ENCODE measurements at places on chromosomes 11 and 22.

GRCh38 chr11:67442504-67443404 is 522 bp downstream of the CORO1B start:
- no peak for DNase-seq

DNA sequence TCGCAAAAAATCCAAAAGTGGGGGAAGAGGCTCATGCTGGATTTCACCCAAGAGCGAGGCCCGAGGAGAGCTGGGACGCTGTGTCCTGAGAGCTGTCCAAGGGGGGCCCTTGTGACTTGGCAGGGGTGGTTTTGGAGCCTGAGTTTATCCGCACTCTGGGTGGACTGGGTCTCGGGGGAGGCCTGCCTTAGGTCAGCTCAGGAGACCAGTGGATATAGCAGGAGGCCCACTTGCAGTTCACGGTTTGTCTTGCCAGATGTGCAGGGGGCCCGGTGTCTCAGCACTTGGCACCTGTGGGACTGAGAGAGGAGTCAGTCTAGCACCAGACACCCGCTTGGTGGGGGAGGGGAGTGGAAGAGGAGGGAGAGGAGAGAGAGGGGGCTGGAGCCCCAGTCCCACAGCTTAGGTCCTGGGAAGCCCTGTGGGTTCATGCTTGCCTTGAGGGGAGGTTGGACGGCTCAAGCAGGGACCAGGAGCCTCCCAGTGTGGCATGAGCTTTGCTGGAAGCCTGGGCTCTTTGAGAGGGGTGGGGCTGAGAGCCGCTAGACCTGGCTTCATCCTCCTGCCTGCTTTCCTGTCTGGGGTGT is 33.4 kb downstream of the PARVB start:
- DNase-seq, result no peak

DNA sequence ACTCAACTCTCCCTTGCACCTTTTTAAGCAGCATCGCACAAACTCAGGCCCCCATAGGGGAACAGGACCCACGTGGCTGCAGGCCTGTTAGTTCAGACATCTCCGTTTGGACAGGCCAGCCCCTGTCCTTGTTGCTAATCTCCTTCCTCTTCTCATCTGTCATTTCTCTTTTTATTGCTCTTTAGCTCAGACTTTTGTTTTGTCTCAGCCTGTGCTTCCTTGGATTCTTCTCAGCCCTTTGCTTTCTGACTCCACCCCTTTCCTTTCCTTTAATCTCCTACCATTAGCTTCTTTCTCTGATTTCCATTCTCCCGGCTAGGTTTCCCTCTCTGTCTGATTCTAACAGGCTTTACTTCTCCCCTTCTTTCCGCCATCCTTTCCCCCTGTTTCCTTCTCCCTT is 68.7 kb downstream of the SCN3B start:
- DNase-seq, result no peak

DNA sequence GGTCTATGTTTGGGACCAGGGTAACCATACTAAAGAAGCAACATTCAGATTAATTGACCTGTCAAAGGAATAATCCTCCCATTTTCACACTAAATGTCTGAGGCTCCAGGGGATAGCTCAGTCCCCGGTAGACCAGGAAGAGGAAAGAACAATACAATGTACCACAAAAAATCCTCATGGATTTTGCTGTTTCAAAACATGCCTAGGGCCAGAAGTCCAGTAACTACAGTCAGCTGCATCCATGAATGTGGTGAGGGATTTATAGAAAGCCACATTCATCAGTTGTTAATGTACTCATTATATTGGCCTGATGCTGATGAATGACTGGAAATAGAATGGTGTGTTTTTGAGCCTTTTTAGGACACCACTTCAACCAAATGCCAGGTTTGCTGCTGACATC is 6.9 kb upstream of the ETS1 start:
- DNase-seq, result no peak

DNA sequence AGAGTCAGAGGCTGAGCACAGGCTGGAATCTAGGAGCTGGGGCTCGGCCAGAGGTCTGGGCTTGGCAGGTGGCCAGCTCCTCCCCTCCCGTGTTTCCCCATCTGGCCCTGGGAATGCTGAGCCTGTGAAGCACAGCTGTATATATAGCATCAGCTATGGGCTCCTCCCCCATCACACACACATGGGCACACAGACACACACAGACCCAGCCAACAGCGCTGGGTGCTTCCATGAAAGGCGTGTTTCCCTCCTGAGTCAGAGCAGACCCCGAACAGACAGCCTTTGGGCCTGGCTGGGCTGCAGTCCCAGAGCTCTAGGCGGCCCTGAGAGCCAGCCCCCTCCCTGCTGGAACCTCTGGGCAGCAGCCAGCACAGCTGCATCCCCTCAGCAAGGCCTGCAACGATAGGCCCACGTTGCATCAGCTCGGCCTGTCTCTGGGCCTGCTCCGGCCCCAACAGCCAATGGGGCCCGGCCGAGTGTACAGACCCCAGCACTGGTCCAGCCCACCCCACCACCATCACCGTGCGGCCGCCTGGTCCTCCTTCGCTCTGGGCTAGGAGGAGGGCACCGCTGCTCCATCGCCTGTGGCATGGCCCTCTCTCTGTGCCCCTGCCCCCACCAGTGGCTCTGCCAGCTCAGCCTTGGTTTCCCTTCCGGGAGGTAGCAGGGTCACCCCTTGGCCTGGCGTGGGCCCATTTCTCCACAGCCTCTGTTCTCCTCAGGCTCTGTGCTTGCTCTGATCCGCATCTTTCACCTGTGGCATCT is 7.6 kb upstream of the SERPINH1 start:
- DNase-seq, result no peak

GRCh38 chr22:49783036-49783746 is 44.5 kb downstream of the BRD1 start:
- no peak for DNase-seq

- DNase-seq, result no peak
These were observed 131.2 kb upstream of the PARVA start for GRCh38 chr11:12246147-12246546.

DNA sequence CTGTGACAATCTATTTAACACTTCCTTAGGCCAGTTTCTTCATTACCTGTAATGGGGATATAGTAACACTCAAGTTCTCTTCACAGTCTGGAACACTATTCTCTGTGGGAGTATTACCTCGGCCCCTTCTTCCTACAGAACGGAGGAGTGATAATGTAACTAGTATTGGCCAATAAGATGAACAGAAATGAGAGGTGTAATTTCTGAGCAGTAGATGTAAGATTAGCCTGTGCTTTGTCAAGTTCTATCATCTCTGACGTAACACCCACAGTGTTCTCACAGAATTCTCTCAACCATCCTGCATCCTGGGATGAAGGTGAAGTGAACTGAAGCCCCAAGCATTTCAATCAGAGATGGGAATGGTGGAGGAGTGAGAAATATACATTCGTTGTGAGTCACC is 65.2 kb upstream of the TOP3B start:
- DNase-seq, result no peak

GRCh38 chr22:29393019-29393608 is 4.7 kb upstream of the AP1B1 start:
- DNase-seq, result no peak

- no peak for DNase-seq
These were observed 119.6 kb upstream of the IGLL5 start for GRCh38 chr22:22767876-22768602.

DNA sequence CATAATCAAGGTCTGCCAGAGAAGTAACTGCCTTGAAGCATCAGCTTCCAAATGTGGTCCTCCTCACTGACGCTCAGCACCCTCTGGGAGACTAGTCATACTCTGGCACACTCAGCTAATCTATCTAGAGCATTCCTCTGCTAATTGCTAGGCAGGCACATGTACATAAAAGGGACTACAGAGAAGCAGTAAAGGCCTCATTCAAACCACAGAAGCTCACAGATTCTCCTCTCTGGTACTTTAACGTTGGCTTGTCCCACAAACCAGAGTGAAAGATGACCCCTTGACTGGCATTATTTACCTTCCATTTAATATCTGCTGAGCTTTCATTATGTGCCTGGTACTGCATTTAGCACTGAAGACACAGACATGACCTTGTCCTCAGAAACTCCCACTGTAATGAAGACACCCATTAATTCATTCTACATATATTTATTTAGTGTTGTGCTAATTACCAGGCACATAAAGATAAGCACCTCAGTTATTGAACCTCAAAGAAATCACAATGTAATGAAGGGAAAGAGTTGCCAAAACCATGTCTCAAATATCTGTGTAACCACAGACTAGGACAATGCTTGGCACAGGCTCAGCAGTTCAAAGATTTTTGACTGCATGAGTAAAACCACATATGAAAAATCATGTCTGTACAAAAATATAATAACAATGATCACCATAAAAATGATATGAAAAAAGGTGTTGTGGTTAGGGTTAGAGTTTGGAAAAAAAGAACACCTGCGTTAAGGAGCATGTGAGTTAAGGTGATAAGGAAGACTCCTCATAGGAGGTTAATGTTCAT is 550.4 kb downstream of the DLG2 start:
- DNase-seq, result no peak

DNA sequence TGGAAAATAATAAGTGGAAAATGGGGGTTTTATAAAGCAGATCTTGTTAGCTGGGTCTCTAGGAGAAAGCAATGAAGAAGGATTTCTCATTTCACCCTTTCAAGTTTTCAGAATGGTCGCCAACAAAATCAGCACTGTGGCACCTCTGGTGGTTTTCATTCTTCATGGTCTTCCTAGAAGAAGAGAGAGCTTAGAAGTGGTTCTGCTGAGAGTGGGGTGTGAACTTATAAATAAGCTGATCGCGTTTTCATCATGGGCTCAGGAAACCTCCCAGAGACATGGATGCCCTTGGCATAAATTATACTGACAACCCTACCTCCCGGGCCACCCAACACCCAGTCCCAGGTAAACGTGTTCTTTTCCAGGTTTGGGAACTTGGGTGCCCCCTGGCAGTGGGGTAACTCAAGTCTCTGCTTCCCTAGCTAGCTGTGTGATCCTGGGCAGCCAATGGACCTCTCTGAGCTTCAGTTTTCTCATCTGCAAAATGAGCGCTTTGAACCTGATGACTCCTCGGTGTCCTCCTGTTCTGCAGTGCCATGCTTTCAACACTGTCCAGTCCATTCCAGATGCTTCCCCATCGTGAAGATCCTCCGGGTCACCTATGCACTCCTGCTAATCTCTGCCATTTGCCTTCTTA is 72.6 kb upstream of the GRAMD1B start:
- no peak for DNase-seq

GRCh38 chr11:74680703-74681531 is 50.3 kb downstream of the CHRDL2 start:
- DNase-seq, result no peak

- DNase-seq, result no peak
These were observed 43.0 kb upstream of the NTM start for GRCh38 chr11:131327421-131327820.

DNA sequence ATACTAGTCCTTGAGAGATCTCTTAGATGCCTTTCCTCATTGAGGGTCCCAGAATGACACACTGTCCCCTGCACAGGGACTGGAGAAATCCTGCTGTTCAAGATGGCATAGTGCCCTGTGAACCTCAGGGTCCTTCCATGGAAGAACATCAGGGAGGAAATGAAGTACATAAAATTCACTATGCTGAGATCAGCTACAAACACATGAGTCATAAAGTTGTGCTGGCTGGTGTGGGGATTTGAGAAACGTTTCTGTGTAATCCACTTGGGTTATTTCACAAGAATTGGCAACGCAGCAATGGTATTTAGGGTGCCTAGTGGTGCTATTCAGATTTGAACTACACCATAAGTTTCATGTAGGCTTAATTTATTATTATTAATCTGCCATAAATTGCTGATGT is 174.4 kb downstream of the MAML2 start:
- no peak for DNase-seq

DNA sequence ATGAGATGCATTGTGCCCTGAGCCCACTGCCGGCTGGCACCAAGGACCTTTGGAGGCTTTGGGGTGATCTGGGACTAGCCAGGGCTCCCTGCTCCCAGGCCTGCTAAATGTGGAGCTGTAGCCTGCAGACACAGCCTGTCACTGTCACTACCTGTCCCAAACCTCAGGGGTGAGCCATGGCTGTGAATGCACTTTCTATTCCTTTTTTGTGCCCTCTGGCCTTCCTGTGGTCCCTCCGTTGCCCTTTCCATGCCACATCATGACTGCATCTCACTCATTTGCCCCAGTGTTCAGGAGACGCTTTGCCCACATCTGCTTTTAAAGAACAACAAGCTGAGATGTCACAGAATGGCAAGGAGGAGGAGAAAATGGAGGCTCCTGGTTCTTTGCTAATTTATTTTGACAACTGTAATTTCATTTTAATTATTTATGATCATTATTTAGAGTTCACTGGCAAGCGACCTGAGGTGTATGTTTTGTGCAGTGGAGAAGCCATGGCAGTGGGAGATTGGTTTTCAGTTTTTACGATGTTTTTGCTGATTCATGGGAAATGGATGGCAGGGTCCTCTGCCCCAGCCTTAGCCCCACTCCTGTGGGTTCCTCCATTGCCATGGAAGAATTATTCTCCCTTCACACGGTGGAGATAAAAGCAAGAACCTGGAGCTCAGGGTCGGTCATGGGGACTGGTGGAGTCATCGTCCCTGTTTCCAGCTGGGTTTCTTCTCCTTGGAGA is 69.2 kb downstream of the TSPAN18 start:
- DNase-seq, result no peak

DNA sequence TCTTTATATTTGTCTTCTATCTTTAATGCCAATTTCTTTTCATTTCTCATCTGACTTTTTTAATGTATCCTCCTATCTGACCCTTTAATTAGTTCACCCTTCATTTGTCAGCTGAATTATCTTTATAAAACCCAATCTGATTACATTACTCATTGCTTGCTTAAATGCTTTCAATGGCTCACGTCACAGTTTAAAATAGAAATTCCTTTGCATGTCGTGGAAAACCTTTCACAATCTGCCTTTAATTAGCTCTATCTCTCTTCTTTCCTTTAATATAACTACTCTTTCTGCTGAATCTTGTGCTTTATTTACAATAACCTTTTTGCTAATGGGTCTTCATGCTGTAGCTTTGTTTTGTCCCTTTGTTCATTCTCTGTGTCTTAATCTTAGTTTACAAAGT is 125.7 kb downstream of the DYNC2H1 start:
- DNase-seq, result no peak

DNA sequence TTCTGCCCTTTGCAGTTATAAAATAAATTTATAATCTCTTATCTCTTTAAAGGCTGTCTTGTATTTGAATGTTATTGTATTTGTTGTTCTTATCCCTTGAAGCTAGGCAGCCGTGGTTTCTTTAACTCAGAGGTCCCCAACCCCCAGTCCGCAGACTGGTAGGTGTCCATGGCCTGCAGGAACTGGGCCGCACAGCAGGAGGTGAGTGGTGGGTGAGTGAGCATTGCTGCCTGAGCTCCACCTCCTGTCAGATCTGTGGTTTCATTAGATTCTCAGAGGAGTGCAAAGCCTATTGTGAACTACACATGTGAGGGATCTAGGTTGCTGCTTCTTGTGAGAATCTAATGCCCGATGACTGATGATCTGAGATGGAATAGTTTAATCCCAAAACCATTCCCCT is 380.0 kb upstream of the CCDC90B start:
- no peak for DNase-seq

DNA sequence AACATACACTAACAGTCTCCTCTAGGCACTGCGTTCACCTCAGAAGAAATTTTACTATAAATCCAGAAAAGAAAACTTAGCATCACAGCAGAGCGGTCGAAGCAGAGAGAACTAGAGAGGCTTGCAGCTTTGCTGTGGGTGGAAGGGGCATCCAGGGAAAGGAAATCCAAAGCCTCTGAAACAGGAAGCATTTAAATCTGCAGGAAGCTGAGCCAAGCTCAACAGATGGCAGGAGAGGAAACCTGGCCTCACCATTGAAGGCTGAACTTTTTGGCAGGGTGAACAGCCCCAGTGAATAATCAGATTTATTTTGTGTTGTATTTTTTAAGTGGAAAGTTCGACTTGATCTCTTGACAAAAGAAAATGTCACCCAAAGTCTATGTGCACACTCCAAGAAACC is 858.1 kb downstream of the OPCML start:
- DNase-seq, result no peak

GRCh38 chr11:70725278-70725677 is 326.9 kb downstream of the CTTN start:
- DNase-seq, result no peak

Measured in hematopoietic multipotent progenitor cell treated with erythropoietin and hydrocortisone succinate and interleukin-3 and kit ligand, for 8 days (in vitro differentiated cells).